Putamen (tissue), 1 donor: ENCODE measurements at places on chromosomes 5 and 9.
A peak's percentile ranks its signal among the peaks of the same experiment; 100 is the strongest.

- no peak for DNase-seq
Observed at GRCh38 chr9:33443464-33444154, 3.8 kb downstream of the AQP3 start.

DNA sequence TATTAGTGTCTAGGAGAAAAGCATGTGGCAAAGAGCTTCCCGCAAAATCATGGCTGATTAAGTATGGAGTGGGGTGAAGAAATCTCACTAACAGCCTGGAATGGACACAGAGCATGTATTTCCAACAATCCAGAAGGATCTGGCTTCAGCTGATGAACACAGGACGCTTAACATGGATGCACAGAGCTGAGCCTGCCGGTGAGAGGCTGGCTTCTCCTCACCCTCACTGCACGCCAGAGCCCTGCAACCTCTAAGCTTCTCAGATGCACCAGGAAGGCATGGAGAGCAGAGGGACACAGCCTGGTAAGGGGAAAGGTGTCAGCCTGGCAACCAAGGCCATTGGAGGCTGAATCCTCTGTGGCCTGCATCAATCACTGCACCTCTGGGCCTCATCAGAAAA, 298.5 kb downstream of the TRIM32 start:
- DNase-seq: no peak

GRCh38 chr5:39164016-39164415, 55.3 kb downstream of the FYB1 start:
- no peak for DNase-seq

DNA sequence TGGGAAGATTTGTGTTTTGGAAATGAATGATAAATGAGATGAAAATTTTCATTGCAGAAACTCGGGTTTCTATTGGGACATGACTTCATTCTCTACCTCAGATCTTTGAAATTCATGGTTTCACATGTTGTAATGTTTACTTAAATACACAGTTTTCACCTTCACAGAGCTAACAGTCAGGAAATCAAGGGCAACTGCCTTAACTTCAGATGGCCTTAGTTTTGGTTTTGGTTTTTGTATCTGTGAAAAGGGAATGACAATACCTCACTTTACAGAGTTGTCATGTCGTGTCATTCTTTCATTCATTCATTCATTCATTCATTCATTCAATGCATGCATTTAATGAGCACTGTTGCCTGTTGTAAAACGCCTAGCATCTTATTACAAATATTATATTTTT, 41.9 kb downstream of the NIM1K start:
- no peak for DNase-seq

GRCh38 chr9:100317706-100318105, 35.0 kb downstream of the TEX10 start:
- no peak for DNase-seq

DNA sequence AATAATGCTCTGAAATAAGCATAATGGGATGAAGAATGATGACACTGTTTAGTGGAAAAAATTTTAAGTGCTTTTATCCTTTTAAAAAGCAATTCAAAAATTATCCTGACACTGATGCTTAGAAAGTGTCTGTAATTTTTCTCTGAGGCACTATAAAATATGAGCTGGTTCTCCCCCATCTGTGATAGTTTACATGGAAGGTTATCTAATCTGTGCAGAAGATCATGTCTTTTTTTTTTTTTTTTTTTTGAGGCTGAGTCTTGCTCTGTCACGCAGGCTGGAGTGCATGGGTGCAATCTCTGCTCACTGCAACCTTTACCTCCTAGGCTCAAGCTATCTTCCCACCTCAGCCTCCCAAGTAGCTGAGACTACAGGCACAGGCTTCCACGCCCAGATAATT, 15.2 kb upstream of the TAF11L2 start:
- DNase-seq: no peak

DNA sequence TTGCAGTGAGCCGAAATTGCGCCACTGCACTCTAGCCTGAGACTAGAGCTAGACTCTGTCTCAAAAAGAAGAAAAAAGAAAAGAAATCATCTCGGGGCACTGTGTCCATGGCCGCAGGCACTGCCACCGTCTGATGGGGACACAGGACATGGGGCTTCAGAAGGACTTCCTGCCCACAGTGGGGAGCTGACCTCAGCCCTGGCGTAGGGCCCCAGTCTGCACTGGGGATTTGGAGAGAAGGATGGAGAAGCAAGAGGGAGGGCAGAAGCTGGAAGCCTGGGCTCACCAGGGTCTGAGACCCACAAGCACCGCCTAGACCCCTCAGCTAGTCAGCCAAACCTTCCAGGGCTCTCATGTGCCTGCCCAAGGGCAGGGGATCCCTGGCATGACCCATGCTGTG, 4.1 kb upstream of the SARDH start:
- no peak for DNase-seq

DNA sequence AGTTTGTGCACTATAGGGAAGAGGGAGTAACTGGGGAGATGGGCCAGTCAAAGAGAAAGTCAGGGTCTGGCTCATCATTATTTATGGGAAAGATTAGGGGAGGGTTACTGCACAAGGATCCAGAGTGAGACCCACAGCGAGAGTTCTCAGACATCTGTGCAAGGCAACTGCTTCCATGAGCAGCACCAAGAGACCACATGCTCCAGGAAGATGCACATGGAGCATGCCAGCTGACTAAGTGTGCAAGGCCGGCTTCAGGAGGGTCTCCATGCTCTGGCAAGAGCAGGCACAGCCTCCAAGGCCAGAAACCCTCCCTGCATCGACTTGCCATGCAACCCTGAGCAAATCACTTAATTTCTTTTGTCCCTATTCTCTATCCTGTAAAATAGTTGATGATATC, 616.9 kb downstream of the CSNK1G3 start:
- no peak for DNase-seq

GRCh38 chr5:76221311-76221710, 138.1 kb downstream of the SV2C start:
- no peak for DNase-seq

DNA sequence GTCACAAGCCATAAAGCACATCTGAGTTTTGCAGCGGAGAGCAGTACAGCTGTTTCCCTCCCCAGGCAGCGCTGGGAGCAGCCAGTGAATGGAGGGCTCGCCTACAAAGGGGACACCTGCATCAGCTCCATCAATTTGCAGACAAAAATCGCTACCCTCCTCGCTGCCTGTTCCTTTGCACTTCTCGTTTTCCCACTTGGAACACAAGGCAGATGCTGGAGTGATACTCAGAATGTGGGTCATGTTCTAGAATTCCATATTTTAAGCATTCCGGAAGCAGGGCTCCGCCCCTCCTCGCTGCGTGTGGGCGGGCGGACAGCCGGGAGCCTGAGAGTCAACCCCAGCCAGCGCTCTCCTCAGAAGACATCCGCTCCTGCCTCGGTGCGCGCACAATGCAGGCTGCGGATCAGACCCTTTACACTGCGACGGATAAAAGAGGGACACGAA, 92.1 kb downstream of the LMNB1 start:
- no peak for DNase-seq

DNA sequence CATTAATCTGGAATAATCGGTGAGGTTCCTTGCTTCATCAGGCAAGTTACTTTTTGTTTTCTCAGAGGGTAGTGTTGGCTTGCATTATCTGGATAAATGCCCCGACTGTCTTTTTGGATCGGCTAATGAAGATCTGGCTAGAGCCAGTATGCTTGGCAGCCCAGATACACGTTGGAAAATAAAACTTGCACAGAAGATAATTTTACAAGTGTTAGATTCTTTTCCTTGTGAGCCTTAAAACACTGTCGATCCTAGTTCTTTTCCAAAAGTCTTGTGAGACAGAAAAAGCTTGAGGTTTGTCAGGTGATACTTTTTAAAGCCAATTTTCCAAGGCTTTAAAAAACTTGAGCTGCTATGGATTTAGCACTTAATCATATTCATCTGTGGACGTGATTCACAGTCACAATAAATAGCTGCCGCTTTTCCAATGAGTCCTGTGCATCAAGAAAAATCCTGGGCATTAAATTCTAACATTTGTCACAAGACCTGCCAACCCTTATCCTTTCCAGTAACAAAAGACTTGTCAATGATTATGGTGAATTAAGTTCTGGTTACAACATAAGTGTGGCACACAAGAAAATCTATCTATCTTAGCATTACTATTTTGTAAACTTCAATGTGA, 68.5 kb downstream of the PRLR start:
- no peak for DNase-seq

GRCh38 chr5:130109152-130109551, 204.9 kb downstream of the CHSY3 start:
- peak; percentile 33 for DNase-seq

- no peak for DNase-seq
Observed at GRCh38 chr9:880725-881124, 39.2 kb downstream of the DMRT1 start.

DNA sequence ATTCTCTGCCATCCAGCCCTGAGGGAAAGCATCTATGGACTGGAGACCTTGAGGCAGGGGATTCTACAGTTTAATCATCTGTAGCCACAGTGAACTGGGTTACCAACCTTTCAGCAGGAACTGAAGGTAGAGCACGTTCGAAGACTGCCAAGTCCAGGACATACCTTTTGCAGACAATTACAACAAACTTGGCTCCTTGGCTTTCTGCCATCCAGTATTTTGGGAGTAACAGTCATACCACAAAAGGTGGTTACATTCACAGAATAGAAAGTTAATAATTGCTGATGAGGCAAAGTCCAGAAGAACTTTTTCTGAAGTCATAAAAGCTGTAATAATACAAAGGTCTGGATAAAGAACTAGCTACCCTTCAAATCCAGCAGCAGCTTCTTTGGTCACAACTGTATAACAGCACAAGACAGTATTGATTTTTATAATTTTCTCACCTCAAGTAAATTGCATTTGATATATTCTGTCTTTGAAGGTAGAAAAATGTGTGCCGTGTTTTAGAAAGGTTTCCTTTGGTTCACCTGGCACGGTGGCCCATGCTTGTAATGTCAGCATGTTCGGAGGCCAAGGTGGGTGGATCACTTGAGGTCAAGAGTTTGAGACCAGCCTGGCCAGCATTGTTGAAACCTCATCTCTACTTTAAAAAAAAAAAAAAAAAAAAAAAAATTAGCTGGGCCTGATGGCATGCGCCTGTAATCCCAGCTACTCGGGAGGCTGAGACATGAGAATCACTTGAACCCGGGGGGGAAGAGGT, 236.6 kb downstream of the NR3C1 start:
- no peak for DNase-seq

GRCh38 chr9:69532396-69532795, 139.8 kb downstream of the APBA1 start:
- DNase-seq: no peak

DNA sequence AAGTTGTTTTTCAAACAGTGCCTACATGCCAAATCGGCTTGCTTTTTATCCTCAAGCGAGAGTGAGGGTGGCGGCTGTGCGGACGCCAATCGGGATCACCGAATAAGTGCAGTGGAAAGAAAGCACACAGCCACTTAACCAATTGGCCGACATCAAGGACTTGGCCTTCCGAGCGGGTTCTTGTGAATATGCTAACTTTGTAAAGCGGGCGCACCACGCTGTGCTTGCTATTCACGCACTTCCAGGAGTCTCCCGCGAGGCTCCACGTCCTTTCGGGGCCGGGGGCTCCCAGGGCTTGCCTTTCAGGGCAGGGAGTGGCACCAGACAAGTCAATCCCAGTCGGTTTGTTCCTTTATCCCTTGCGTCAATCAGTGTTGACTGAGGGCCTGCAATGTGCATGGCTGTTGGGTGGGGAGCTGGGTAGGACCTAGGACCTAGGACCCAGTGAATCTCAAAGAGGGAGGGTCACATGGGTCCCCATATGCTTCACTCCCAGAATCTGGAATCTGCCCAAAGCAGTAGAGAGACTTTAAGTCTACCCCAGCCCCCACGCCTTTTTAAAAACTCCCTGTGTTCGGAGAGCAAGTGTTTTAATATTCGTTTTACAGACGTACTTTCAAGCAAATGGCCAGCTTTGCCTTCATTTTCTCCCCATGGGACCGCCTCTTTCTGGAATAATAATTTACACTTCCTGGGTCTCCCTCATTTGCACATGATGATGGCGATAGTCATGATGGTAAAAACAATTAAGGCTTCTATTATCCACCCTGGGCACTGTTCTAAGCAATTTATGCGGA, 2.0 kb upstream of the GCNT4 start:
- DNase-seq: no peak

DNA sequence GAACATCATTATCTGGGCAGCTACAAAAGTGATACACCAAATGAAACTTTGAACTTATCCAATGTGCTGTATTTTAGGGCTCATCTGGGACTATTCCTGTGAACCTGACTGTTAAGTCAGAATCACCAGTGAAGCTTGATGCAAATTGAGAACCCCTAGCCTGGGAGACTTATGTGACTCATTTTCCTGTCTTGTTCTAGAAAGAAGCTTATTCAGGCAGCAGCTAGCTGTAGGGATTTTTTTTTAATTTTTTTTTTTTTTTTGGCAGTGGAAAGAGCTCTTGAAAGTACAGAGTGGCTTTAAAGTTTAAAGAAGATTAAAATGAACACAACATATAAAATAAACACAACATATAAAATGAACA, 81.1 kb upstream of the TNFAIP8 start:
- no peak for DNase-seq

DNA sequence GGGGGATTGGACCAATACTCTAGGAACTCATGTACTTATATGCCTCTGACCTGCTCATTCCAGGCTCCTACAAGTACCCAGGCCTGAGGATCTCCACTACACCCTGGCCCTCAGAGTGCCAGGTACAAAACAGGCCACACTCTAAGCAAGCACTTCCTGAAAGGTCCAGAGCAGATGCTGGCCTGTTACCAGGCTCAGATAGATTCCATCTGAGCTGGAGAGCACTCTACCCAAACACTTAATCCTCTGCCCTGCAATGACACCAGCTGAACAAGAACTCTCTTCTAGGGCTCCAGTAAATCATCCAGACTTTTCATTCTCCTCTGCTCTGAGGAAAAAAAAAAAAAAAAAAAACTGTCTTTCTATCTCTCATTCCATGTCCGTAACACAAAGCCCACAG, 2.9 kb downstream of the P4HA2 start:
- no peak for DNase-seq

DNA sequence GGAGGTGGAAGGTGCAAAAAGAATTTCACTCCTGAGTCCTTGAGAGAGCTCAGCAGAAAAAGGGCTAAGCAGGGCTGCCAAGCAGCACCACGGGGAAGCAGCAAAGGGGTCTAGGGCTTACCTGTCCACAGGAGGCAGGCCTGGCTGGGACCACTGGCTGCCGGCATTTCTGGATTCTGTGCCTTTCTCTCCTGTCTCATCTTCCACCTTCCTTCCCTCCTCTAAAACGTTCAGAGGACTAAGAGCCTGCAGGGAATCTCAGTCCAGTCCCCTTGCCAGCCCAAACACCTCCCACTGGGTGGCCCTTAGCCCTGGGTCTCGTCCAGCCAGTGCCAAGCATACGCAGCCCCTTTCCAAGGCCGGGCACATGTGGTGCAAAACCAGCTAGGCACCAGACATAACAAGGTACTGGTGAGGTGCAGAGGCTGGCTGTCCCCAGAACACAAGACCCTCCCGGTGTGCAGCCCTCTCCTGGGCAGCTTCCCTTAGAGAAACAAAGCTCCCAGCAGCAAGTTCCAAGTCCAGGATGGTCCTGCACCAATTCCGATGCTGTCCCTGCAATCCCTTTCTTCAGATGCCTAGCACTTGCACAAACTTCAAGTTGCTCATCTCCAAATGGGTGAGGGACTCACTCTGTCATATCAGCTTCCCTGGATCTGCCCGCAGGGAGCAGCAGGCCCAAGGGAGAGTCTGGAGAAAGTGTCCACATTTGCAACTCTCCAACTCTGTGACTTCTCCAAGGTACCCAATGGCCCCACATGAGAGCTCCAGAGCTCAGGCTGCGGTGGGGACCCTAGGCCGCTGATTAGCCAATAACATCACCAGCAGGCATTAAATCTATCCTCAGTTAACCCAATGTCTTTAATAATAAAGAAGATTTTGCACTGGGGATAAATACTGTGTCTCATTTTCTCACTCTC, 126.3 kb downstream of the C5orf15 start:
- DNase-seq: no peak

GRCh38 chr5:93874491-93874890, 133.1 kb upstream of the POU5F2 start:
- DNase-seq: no peak
